Left lung (tissue), 14 donors: ENCODE measurements at places on chromosomes 1 and 21. TPM values are rescaled to one million over a fixed set of nuclear protein-coding genes. Genes with fewer than 3 reads are reported as not detected.

The BSND gene
- polyA plus RNA-seq, result 0.03 TPM

DNA sequence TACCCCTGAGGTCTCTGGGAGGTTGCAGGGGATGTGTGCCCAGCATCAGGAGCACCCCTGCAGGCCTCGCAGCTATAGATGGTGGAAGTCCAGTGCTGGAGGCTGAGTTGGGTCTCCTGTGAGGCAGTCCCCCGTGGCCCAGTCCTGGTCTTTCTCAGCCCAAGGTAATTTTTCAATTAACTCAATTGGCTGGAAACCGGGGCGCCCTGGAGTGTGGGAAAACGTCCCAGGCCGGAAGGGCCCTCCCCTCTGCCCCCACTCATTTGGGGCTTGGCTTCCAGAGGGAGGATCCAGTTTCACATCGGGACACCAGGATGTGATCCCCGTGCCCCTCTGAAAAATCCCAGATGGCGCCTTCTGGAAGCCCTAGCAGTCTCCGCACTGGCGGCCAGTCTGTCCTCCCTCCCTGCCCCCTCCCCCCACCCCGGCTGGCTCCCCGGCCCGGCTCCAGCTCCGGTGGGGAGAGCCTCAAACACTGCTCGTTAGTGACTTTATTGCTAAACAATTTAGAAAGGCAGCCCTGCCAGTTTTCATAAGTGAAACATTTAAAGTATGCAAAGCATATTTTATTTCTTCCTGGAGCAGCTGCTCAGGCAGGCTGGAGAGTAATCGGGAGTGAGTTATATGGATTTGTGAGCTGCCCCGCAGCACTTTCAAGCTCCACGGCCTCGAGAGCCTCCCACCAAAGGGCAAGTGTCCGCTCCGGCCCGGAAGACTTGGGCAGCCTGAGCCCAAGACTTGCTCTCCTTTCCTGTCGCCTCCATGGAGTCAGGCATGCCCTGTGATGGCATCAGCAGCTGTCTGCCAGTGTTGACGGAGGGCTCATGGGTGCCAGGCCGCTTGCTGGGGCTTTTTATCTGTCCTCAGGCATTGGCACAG is 208.2 kb upstream of the TMEM51 start:
- peak; percentile 59 for DNase-seq

The BMP8A gene
- polyA plus RNA-seq, result 0.37 TPM

- DNase-seq, result no peak
Observed at GRCh38 chr1:89563957-89564604, 39.5 kb downstream of the LRRC8B start.

GRCh38 chr21:36422279-36423098 is 37.3 kb downstream of the CHAF1B start:
- peak; percentile 39 for DNase-seq

The AJAP1 gene
- 0.22 TPM for polyA plus RNA-seq

The RIMKLA gene
- polyA plus RNA-seq, result 0.92 TPM

GRCh38 chr1:167628741-167629515 is 1.1 kb upstream of the RCSD1 start:
- DNase-seq, result no peak

GRCh38 chr1:185694081-185694480 is 40.1 kb upstream of the HMCN1 start:
- no peak for DNase-seq

- no peak for DNase-seq
Observed at GRCh38 chr1:203395751-203396150, 44.8 kb upstream of the FMOD start.

DNA sequence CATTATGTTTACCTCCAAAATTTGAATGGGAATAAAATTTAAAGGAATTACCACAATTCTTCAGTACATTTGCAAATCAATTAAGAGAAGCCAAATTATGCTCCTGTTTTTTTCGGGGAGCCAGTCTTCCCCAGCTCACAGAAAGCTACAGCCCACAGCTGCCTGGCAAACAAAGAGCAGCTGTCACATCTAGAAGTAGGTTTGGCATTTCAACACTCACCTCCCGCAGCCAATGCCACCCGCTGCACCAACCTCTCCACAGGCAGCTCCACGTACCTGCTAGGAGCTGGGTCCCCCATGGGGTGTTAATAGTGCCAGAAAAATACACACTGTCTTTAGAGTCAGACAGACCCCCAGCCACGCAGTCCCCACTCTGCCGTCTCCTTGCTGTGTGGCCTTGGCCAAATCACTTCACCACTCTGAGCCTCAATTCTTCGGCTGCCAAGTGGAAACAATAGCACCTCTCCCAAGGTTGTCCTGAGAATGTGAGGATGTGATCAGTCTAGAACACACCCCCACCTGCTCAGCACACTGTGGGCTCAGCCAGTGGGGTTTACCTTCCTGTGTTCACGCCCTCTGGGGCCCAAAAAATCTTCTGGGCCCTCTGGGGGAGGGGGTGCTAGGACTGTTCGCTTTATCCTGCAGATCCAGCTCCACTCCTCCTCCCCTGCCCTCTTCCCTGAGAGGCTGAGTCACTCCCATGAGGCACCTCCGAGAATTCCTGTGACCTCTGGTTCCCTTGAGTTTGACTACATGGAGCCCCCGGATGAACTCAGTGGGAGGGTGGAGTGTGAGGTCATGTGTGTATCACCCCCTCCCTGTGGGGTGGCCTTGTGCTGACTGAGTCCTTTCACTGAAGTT is 204.3 kb upstream of the GRIK3 start:
- DNase-seq, result no peak
